ENCODE measurements at places on chromosomes 6 and 20. TPM values are rescaled to one million over a fixed set of nuclear protein-coding genes. Genes with fewer than 3 reads are reported as not detected.

APCDD1L gene
- 0.32 TPM for polyA plus RNA-seq

EFCAB8 gene
- polyA plus RNA-seq = 0.36 TPM

RAET1L gene
- polyA plus RNA-seq = not detected

UBE2C gene
- 27.0 TPM for polyA plus RNA-seq

HEBP2 gene
- polyA plus RNA-seq = 30.8 TPM

SLC12A5 gene
- 176 TPM for polyA plus RNA-seq

COX4I2 gene
- polyA plus RNA-seq = not detected

FITM2 gene
- polyA plus RNA-seq = 14.2 TPM

LHFPL5 gene
- polyA plus RNA-seq = 1.5 TPM

PAK5 gene
- 17.8 TPM for polyA plus RNA-seq

CLPSL2 gene
- 0.56 TPM for polyA plus RNA-seq

TRIM15 gene
- polyA plus RNA-seq = not detected

MUCL3 gene
- 0.06 TPM for polyA plus RNA-seq

RSPH3 gene
- polyA plus RNA-seq = 8.5 TPM

TRIM40 gene
- 0.19 TPM for polyA plus RNA-seq

FNDC11 gene
- polyA plus RNA-seq = 0.93 TPM

ZSWIM3 gene
- 6.1 TPM for polyA plus RNA-seq

TMEM170B gene
- polyA plus RNA-seq = 27.3 TPM

CCDC170 gene
- 2.1 TPM for polyA plus RNA-seq

ARG1 gene
- 0.23 TPM for polyA plus RNA-seq

CASS4 gene
- polyA plus RNA-seq = 1.1 TPM

PSORS1C2 gene
- not detected for polyA plus RNA-seq

ADGRF1 gene
- 0.39 TPM for polyA plus RNA-seq

SAMD5 gene
- 4.3 TPM for polyA plus RNA-seq

PRSS35 gene
- 28.9 TPM for polyA plus RNA-seq

Measured in spinal cord (tissue), 10 donors.